ENCODE measurements at places on chromosomes 13 and 19.
A peak's percentile ranks its signal among the peaks of the same experiment; 100 is the strongest.

GRCh38 chr13:110779022-110779421 is 65.5 kb downstream of the ING1 start:
- no peak for DNase-seq

DNA sequence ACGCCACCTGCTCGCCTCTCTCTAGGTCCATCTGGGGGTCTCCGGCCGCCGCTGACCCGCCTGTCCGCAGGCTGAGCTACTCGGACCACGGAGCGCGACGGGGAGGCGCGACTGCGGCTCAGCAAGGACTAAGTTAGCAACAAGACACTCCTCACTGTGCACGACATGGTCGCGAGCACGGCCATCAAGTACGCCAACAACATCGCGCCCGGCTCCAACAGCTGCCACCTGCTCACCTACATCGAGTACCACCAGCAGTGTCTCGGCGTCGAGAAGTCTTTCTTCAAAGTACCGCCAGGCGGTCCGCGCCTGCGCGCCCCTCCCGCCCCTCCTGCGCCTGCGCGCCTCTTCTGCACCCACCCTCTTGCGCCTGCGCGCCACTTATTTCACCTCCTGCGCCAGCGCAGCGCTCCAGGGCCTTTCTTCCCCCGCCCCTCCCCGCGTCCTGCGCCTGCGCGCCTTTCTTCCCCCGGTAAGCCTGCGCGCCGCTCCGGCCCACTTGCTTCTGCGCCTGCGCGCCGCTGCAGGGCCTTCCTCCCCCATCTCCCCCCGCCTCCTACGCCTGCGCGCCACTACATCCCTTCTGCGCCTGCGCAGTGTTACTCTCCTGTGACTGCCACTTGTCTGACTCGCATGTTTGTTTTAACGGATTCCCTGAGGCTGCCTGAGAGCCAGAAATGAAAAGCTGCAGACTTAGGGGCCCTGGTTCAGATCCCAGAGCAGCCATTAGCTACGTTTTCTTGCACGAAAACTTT is 64.0 kb downstream of the ACSBG2 start:
- DNase-seq = peak; percentile 99

DNA sequence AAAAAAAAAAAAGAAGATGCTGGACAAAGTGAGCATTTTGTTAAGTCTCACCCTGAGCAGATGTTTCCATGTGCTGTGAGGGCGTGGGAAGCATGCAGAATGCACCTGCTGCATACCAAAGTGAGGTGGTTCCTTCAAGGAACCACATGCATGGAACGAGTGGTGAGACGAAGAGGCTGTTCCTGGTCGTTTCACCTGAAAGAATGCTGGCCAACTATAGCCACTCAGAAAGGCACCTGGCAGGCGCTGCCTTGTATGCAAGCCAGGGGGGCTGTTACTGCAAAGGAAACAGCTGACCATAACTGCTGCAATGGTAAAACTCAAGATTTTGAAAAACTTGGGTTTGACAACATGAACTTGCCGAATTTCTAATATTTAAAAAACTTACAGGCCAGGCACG is 14.7 kb downstream of the MIER2 start:
- DNase-seq = no peak

DNA sequence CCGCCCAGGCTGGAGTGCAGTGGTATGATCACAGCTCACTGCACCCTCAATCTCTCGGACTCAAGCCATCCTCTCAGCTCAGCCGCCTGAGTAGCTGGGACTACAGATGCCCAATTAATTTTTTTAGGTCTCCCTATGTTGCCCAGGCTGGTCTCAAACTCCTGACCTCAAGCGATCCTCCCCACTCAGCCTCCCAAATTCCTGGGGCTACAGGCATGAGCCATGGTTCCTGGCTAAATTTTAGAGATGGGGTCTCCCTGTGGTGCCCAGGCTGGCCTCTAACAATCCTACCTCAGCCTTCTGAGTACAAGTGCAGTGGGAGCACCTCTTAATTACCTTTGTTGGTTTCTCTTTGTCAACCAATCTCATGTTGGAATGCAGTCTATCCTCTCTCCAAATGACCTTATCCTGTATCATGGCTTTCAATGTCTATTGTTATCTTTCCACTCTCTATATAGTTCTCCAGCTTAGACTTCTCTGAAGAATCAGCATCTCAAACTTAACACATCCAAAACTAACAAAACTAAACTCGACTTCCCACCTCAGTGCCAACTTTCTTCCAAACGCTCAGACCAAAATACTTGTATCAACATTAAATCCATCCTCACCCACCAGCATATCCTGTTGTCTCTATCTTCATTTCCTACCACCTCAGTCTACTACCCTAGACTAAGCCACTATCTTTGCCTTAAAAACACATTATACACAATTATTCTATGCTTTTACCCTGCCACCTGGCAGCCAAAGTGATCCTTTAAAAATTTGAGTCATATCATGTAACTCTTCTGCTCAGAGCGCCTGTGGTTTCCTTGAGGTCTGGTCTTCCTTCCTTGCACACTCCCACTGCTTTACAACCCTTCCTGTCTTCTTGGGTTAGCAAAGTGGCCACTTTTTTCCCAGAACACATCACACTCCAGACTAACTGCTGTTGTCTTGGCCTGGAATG is 6.7 kb downstream of the TPT1 start:
- DNase-seq = no peak

DNA sequence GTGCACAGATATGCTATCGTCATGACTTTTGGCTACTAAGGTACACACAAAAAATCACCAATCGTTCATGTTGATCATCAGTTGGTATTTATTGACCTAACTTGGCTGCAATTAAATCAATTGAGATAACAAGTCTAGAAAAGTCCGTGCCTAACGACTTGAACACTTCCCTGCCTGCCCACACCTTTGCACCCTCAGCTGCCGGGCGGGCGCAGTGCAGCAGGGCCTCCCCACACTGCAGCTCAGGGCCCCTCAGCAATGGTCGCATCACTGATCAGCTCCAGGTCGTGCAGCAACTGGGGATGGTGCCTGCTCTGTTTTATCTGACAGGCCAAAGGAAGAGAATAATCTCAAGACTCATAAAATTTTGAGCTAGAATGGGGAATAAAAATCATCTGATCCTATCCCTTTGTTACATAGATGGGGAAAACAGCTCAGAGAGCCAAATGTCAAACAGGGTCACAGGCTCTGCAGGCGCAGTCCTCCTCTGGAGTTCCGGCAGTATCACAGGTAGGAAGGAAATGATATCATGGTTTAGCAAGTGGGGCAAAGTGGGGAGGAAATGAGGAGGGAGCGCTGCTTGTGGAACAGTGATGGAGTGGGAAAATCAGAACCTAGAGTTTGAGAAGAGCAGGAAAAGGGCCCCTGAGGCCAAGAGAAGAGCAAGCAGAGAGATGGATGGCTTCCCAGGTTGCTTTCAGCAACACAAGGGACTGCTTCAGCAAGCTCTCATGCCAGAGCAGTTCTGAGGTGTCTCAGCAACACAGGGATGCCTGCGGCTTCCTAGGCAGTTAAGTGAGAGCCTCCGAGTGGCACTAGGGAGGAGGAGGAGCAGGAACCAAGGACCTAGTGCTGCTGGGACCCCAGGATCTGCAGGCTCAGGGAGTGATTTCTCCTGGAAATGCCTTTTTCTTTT is 57.5 kb downstream of the SLC7A1 start:
- no peak for DNase-seq

DNA sequence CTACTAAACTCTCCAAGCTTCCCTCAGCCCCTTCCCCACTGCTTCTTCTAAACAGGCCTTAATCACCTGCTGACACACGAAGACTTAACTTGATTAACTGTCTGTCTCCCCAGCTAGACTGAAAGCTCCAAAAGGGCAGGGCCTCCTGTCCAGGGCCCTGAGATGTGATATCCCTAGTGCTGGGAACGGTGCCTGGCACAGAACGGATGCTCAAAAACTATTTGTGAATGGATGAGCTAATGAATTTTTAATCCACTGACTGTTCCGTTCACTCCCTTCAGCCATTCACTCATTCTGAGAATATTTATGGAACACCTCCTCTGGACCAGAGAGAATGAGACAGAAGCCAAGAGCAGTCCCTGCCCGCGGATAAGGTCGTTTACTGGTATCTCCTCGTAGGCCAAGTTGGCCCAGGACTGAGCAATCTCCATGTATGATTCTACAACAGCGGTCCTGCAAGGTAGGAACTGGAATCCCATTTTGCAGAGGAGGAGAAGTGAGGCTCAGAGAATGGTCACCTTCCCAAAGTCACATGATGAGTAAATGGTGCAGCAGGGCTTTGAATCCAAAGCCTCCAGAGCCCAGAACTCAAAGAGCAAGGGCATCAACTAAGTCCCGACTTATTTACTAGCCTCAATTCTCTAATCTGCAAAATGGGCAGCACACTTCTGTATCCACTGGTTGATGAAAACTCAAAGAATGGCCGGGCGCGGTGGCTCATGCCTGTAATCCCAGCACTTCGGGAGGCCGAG is 3.4 kb downstream of the DMWD start:
- no peak for DNase-seq

DNA sequence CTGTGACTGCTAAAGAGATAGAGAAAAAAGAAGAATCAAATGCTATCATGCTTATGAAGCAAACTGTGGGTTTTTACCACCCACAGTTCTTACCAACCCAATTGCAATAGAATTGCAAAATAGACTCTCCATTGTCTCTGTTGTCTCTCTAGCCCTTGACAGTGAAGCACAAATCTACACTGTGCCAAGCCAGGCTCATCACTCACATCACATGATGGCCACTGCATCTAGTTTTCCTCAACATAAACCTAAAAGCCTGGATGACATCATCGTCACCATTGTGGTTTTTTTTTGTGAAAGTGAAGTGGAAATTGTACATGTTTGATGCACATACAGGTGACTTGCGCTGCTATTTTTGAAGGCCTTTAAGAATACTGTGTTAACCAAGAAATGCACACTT is 56.1 kb downstream of the KL start:
- no peak for DNase-seq

- peak; percentile 48 for DNase-seq
Observed at GRCh38 chr19:46648060-46648960, 12.3 kb upstream of the GNG8 start.

- DNase-seq = no peak
Observed at GRCh38 chr13:84962141-84962750, 837.0 kb downstream of the SLITRK6 start.

DNA sequence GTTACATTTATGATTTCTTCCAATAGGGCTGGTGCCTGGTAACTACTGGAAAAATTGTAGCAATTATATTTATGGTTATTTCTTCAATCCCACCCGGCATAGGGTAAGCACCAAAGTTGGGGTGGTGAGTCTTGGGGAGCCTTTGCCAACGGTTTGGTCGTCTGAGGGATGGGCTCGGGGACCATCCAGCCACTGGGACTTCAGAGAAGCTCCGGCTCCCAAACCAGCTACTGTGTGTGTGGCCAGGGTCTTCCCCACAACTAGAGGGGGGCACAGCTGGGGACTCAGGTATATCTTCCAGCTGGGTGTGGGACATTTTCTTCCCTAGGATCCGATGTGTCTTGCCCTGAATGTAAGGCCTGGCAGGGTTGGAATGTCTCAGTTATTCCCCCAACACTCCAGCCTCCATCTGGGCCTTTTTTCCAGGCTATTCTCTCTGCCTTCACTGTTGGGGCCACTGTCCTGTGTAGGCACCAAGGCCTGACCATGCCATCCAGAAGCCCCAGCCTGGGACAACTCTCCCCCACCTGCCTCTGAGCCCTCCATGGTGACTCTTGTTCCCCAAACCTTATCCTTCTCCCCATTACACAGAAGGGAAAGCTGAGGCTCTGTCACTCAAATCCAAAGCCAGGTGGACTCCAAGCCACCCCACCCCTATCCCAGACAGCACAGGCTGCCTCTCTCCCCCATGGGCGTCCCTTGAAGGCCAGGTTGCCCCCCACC is 1.1 kb upstream of the IFI30 start:
- no peak for DNase-seq

- DNase-seq = no peak
Observed at GRCh38 chr13:30020726-30021312, 170.4 kb upstream of the UBL3 start.

- no peak for DNase-seq
Observed at GRCh38 chr13:29569253-29570050, 26.0 kb downstream of the SLC7A1 start.

- no peak for DNase-seq
Observed at GRCh38 chr19:53884256-53884655, 2.3 kb downstream of the PRKCG start.

- DNase-seq = no peak
Observed at GRCh38 chr19:30656520-30657100, 284.4 kb downstream of the ZNF536 start.

GRCh38 chr19:47152632-47153031 is 22.0 kb downstream of the SAE1 start:
- DNase-seq = no peak
